Lower lobe of right lung (tissue), 2 donors: ENCODE measurements at places on chromosomes 6 and 20. TPM values are rescaled to one million over a fixed set of nuclear protein-coding genes. Genes with fewer than 3 reads are reported as not detected.
A peak's percentile ranks its signal among the peaks of the same experiment; 100 is the strongest.

DNA sequence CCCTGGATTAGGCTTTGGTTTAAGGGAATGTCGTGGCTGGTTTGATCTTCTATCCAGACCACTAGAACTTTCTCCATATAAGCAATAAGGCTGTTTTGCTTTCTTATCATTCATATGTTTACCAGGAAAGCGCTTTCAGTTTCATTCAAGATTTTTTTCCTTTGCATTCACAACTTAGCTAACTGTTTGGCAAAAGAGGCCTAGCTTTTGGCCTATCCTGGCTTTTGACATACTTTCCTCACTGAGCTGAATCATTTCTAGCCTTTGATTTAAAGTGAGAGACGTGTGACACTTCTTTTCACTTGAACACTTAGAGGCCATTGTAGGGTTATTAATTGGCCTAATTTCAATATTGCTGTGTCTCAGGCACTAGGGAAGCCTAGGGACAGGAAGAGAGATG lies 1.7 kb upstream of the FAM50B start:
- peaks cover 29% of the 10 kb centered on the region for H3K4me1 ChIP-seq
- DNase-seq, result no peak

DNA sequence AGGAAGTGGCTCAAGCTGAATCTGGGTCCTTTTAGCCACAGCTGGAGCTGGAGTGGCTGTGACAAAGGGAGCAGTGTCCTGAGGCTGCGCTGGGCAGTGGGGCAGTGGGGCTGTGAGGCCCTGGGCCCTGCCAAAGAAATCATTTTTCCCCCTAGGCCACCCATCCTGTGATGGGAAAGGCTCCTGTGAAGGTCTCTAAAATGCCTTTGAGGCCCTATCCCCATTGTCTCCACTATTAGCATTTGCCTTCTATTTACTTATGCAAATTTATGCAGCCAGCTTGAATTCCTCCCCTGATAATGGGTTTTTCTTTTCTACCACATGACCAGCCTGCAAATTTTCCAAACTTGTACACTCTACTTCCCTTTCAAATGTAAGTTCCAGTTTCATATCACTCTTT lies 539.2 kb downstream of the MEI4 start:
- DNase-seq, result no peak
- no peaks in the 10 kb centered on the region for H3K27me3 ChIP-seq
- no peak overlapping the region for H3K4me3 ChIP-seq

DNA sequence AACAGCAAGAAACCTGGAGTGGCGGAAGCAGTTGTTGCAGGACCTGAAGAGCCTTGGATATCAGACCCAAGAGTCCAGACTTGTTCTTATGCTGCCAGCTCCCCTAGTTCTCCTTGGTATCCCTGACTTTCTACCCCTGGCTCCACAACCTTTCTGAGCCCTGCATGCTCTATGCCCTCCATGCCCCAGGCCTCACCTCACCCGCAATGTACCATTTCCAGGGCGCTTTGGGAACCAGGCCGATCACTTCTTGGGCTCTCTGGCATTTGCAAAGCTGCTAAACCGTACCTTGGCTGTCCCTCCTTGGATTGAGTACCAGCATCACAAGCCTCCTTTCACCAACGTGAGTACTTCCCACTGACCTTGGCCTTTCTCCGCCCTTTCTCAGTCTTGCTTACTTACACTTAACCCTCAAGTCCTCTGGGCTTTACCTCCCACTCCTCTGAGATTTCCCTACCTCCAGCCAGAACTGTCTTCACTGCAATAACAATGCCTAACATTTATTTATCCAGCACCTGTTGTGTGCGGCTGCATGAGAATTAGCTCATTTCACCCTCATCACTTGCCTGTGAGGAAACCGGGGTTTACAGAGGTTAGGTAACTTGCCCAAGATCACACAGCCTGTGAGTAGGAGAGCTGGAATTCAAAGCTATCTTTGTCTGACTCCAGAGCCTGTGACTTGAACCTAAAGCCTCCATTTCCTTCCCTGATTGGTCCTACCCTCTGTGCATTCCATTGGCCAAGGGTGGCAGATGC lies 2.3 kb downstream of the POFUT1 start:
- H3K27ac ChIP-seq, result no peak overlapping the region
- H3K27me3 ChIP-seq, result no peaks in the 10 kb centered on the region
- H3K4me1 ChIP-seq, result peaks cover 32% of the 10 kb centered on the region
- H3K36me3 ChIP-seq, result peaks cover 40% of the 10 kb centered on the region

GRCh38 chr20:50373674-50374286 lies 136.4 kb upstream of the PTPN1 start:
- DNase-seq, result no peak
- no peaks in the 10 kb centered on the region for H3K27me3 ChIP-seq

GRCh38 chr20:50508171-50508755 lies 1.9 kb upstream of the PTPN1 start:
- no peaks in the 10 kb centered on the region for H3K27me3 ChIP-seq
- H3K4me3 ChIP-seq, result no peak overlapping the region
- no peak overlapping the region for H3K27ac ChIP-seq
- H3K36me3 ChIP-seq, result no peaks in the 10 kb centered on the region
- H3K4me1 ChIP-seq, result peaks cover 49% of the 10 kb centered on the region

DNA sequence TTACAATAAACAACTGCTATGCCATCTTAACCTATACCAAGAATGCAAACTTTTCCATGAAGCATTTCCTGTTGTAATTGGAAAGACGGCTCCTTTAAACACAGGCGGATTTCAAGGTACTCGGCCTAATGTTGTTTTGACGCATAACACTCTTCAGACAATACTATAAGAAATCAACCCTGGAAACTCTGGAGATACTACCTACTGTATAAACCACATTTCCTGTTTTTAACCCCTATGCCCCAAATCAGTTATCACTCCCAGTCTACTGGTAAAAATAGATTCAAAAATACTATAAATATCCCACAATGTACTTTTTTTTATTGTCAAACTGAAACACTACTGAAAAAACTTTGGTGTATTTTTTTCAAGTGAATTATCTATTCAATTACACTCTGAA lies 118.1 kb downstream of the IRF4 start:
- no peak overlapping the region for H3K4me3 ChIP-seq
- no peak for DNase-seq
- no peaks in the 10 kb centered on the region for H3K4me1 ChIP-seq
- no peaks in the 10 kb centered on the region for H3K27me3 ChIP-seq

DNA sequence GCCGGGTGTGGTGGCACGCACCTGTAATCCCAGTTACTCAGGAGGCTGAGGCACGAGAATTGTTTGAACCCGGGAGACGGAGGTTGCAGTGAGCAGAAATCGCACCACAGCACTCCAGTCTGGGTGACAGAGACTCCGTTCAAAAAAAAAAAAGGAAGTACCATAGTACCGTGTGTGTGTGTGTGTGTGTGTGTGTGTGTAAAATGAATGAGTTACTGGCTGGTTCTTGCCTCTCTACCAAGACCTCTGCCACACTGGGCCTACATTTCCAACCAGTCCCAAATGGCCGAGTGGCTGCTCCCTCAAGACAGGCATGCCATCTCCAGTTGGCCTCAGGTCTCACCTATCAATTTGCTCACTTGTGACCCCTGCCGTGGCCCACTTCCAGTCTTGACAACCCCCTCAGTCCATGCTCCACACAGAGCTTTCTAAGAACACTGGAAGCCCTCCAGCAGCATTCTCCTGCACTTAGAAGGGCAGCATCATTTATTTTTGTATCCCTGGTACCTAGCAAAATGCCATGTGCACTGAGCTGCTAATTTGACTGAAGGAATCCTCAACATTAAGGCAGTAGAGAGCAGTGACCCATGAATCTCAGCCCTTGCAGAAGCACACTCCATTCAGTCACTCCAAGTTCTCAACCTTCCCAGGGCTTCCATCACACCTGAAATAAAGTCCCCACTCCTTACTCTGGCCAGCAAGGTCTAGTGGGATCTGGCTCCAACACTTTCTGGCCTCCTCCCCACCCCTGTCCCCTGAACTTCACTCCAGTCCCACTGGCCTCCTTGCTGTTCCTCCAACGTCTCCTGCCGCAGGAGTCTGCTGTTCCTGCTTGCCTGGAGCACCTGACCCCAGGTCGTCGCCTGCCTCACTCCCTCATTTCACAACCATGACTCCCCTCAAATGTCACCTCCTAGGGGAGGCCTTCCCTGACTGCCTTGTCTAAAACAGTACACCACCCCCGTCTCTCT lies 29.9 kb downstream of the COX4I2 start:
- no peak overlapping the region for H3K4me3 ChIP-seq
- H3K36me3 ChIP-seq, result peaks cover 25% of the 10 kb centered on the region
- H3K27ac ChIP-seq, result peak overlapping the region; percentile 80
- no peak for DNase-seq
- peaks cover 91% of the 10 kb centered on the region for H3K4me1 ChIP-seq
- no peaks in the 10 kb centered on the region for H3K27me3 ChIP-seq

DNA sequence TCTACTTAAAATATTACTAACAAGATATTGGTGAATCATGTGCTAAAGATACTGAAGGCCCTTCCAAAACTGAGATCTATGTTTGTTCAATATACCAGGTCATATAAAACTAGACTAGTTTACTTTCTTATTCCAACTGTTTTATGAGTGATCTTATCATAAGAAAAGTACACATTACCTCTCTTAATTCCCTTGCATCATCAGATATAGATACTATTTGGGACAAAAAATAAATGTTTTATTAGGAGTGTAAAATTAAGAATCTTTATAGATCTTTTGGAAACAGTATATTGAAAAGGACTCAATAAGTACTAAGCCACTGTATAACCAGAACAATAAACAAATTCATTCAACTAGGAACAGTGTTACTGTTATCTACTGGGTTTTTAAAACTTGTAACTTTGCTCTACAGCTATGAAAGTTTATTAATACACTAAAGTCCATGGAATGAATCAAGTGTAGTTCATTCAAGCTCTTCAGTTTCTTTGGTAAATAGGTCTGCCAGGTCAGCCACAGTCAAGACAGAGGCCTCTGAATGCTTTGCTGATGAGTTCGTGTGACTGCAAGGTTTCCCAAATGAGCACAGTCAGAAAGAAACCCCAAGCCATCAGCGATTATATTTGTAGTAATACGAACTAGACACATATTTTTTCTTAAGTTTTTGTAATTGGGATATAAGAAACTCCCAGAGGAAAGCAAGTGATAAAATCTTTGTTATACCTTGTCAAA lies 71.8 kb upstream of the FBXO30 start:
- peaks cover 28% of the 10 kb centered on the region for H3K36me3 ChIP-seq
- H3K27me3 ChIP-seq, result no peaks in the 10 kb centered on the region
- no peak overlapping the region for H3K27ac ChIP-seq
- no peak for DNase-seq

Gene SEL1L2
- total RNA-seq, result not detected
